ENCODE measurements at places on chromosomes 16 and 17.

GRCh38 chr17:79524213-79525187, 86.4 kb downstream of the RBFOX3 start:
- no peak for DNase-seq

DNA sequence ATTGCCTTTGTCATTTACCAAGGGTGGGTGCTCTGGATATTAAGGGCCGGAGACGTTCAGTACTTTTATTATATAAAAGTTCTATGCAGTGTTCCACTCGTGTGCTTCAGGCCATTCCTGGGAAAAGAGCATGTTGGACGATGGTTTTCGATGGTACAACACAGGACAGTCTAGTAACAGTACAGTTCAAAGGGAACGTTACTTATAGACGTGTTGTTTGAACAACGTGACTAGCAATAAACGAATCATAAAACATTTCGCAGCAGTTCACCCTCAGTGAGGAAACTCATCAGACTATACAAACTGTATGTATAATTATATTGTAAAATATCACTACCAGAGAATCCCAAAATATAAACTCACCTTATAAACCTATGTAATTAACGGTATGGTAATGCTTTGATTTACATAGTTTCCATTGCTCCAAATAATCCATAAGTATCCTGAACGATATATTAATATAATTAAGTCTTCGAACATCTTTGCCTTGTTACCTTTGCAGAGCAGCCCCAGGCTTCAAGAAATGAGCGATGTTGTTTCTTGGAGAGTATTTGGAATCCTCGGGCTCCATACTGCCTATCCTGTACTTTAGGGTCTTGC, 589 bp downstream of the NMT1 start:
- no peak for DNase-seq

GRCh38 chr17:18326039-18326438, 10.9 kb downstream of the SMCR8 start:
- no peak for DNase-seq

DNA sequence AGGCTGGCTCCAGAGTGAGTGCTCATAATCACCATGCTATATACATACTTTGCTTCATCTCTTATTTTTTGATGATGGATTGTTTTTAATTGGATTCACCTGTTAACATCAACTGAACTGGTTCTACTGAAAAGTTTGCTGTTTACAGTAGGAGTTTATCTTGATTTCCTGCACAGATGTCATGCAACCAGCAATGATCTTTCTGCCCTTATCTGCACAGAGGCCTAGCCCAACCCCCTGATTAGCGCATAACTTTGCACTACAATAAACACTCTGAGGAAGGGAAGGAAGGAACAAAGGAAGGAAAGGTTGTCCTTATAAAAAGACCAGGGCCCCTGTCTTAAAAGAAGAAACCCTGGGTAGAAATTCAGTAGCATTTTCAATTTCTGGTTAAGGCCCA, 152.9 kb downstream of the RGS9 start:
- no peak for DNase-seq

Data from HS-5 (cell line).